NCI-H69 (cell line): ENCODE measurements at places on chromosomes 1 and 21.

GRCh38 chr1:157176591-157177121 is 38.5 kb upstream of the ETV3 start:
- DNase-seq: peak; percentile 10

DNA sequence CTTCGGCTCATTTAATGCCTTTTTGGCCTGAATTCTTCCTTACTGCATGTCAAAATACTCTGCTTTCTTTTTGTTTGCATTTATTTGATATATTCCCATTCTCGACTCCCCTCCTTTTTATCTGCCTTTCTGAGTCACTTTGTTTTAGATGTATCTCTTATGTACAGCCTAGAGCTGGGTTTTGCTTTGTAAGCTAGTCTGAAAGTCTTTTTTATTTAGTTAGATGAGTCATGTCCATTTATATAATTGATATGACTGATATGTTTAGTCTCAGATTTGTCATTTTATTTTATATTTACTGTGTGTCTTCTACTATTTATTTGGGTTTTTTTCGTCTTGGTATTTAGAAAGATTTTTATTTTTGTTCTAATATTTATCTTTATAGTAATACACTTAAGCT is 33.6 kb upstream of the GNG5 start:
- peak; percentile 1 for DNase-seq

- DNase-seq: no peak
Observed at GRCh38 chr1:31943546-31944184, 5.5 kb upstream of the PTP4A2 start.

GRCh38 chr1:22259551-22260282 is 116.8 kb upstream of the WNT4 start:
- peak; percentile 66 for DNase-seq

- DNase-seq: no peak
Observed at GRCh38 chr1:236982380-236982779, 21.9 kb downstream of the MT1HL1 start.

DNA sequence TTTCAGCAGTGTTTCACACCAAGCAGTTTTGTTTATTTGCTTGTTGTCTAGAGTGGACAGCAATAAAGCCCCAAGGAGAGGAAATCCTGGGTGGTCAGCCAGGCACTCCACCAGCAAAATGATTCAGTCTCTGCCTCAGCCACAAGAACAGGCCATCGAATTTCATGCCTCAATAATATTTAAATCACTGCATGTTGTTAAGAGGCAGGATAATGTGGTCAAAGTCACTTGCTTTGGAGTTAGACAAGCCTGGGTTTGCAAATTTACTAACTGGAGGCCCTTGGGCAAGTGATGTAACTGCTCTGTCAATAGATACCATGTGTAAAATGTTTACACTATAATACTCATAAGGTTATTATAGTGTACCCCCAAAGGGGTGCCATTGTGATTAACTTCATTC is 349.6 kb downstream of the LMO4 start:
- peak; percentile 84 for DNase-seq

DNA sequence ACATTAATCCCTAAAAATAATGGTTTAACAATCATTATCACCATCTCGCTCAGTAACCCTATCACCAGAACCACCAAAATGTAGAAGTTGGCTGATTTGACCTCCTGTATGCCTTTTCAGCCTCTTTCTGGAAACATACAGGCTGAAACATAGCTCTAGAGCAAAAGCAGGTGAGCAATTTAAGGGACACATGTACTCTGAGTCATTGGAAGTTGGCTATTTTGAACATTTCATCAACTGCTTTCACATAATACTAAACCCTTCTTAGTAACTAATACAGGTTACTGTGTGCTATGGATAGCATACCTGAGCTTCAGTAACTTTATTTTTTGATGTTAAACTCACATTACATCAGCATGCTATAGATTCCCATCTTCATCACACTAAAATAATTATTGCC is 19.8 kb upstream of the DDAH1 start:
- DNase-seq: no peak

DNA sequence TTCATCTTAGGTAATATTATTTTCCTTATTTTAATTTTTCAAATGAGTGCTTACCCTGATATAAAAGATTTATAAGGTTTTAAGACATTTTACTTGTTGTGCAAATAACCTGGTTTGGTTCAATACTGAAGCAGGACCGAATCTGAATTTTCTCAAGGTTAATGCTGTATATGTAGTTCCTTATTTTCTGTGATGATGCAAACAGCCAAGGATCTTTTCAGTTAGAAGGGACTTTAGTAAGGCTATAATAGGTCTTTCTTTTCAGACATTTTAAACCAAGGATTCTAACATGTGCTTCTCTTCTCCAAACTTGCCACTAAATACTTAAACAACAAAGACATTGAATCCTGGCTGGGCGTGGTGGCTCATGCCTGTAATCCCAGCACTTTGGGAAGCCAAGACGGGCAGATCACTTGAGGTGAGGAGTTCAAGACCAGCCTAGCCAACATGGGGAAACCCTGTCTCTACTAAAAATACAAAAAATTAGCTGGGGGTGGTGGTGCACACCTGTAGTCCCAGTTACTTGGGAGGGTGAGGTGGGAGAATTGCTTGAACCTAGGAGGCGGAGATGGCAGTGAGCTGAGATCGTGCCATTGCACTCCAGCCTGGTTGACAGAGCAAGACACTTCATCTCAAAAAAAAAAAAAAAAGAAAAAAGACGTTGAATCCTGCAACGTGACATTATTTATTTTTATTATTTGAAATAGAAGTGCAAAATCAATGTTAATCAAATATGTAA is 3.2 kb upstream of the ARPC5 start:
- peak; percentile 71 for DNase-seq

- no peak for DNase-seq
Observed at GRCh38 chr1:113855630-113856400, 15.7 kb downstream of the PTPN22 start.
